T-helper 9 cell (primary cell): ENCODE measurements at places on chromosomes 12 and 14.

GRCh38 chr12:113586461-113586860, 114.8 kb upstream of the LHX5 start:
- no peak for DNase-seq

DNA sequence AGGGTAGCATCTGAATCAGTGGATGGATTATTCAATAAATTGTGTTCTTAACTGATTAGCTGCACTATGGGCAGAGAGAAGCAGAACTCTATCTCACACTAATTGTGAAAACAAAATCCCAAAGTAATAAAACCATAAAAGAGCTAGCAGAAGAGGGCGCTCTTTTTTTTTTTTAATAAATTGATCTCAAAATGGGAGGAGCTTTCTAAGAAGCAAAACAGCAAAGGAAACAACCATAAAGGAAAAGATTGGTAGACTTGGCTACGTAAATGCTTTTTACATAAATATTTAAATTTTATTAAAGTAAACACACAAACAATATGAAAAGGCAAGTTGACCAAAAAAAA, 1.5 kb upstream of the TM7SF3 start:
- DNase-seq = no peak

DNA sequence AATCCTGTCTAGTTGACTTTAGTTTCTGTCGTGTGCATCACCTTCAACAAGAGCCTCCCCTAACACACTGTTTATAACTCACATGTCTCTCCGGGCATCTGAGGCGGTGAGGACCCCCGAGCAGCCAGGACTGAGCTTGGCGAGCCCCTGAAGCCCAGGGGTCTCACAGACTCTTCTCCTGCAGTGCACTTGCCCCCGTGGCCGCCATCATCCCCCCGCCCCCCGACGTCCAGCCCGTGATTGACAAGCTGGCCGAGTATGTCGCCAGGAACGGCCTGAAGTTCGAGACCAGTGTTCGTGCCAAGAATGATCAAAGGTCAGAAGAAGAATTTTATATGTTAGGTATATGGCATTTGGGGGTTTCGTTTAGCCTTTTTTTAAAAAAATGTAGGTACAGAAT, 43.3 kb downstream of the SFSWAP start:
- no peak for DNase-seq

DNA sequence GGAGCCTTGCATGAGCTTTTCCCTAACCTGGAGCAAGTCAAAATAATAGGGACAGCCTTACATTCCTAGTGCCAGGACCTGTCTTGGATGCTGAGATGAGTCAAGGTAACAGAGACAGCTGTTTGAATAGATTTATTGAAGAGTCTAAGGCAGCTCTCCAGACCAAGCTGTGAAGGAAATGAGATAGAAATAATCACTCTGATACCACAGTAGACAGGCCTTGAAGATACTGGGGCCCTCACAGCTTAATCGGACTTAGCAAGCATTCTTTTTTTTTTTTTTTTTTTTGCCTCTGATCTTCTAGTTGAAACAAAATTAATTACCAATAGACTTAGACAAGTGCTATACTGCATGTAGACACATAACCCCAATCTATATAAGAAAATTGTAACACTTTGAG, 3.1 kb upstream of the RNASE9 start:
- DNase-seq = no peak

DNA sequence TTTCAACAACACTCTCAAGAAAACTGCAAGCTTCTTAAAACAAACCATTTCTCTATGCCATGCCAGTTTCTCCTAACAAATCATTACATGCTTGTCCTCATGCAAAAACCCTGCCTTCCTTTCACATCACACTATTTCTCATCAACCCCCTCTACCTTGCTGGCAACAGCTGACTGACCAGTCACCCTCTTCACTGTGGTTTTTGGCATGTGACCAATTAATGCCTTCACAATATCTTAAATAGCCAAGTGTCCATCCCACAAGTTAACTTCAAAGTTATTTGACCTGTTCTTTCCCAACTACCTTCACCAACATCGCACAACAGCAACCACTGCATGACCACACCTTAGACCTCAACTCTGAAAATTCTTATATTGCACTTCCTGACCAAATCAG, 159.6 kb downstream of the CEP128 start:
- DNase-seq = no peak

DNA sequence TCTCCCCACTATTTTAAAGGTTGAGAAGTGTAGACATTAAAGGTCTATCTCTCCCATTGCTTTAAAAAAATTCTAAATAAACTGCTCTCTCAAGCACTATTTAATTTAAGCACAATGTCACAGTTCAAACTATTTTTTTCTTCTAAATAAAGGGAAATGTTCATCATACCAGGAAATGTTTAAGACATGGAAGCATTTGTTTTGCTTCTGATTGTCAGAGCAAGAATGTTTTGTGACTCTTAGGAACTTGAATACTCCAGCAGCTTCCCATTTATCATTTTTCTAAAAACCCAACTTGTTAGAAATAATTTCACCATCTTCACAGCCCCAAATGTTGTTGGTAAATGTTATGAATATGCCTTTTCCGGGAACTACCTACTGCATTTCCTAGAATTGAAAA, 121.8 kb upstream of the NTF3 start:
- DNase-seq = no peak

DNA sequence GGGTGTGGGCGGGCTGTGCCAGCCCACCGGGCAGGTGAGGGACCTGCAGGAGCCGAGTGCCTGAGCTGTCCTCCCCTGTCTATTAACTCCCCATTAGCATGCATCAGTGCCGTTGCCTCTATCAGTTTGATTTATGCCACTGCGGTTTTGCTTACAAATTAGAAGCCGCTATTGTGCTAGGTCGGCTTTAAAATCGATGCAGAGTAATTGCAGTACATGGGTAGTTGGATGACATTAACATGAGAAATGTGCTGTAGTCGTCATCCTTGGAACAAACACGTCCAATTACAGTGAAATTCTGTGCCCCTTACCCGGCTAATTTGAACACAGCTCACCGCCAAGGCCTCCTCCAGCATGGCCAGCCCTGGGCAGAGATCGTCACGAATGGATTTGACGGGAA, 145.8 kb downstream of the TSPAN9 start:
- no peak for DNase-seq
